Left kidney (tissue), 8 donors: ENCODE measurements at places on chromosomes 12 and 14. TPM values are rescaled to one million over a fixed set of nuclear protein-coding genes. Genes with fewer than 3 reads are reported as not detected.

The C1S gene
- polyA plus RNA-seq, result 53.5 TPM

The WBP11 gene
- polyA plus RNA-seq, result 124 TPM

The KLRF1 gene
- polyA plus RNA-seq, result 0.78 TPM

The HOXC12 gene
- polyA plus RNA-seq, result not detected

The DBX2 gene
- 0.08 TPM for polyA plus RNA-seq

The PTMS gene
- 460 TPM for polyA plus RNA-seq

The KRT85 gene
- not detected for polyA plus RNA-seq

The PTPRQ gene
- polyA plus RNA-seq, result 53.1 TPM

- DNase-seq, result no peak
Measured at GRCh38 chr12:79776111-79776510, 85.3 kb upstream of the PAWR start.

DNA sequence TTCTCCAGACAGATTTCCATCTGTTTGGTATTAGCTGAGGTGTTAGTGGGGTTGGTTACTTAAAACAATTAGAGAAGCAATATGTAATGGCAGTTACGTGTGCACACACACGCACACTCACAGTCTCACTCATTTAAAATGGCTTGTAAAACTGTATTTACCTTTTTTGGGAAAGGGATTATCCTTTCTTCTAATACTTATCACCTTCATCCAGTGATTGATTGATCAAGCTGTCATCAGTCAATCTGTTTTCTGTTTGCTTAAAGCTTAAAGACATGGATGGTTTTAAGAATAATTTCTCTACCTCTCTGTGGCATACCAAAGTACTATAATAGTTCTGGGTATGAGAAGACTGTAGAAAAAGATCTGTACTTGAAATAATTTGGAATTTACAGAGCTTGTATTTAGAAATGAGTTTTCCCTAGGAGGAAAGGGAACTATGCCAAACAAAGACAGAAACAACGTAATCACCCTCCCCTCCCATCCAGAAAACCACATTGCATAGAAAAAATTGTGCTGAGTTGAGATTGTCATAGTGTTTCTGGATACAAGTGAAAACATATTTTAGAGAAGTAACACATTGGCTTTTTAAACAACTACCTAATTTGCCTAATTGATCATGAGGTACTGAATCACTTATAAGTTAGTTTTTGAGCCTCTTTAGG is 455.8 kb downstream of the PCNX1 start:
- DNase-seq, result no peak

DNA sequence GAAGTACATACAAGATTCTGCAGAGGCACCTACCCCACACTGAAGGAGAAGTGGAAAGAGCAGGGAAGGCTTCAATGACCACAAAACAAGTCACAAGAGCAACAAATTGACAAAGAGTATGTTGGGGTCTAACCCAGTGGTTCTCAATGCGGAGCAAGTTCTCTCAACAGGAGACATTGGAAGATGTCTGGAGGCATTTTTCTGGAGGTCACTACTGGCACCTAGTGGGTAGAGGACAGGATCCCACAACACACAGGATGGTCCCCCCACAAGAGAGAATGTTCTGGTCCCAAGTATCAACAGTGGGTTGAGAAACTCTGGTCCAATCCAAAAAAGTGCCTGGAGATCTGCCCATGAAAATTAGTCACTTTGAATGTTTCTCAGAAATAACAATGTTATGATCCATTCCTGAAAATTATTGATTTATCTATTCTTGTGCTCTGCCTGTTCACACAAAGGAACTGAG is 3.4 kb downstream of the SSH1 start:
- no peak for DNase-seq

DNA sequence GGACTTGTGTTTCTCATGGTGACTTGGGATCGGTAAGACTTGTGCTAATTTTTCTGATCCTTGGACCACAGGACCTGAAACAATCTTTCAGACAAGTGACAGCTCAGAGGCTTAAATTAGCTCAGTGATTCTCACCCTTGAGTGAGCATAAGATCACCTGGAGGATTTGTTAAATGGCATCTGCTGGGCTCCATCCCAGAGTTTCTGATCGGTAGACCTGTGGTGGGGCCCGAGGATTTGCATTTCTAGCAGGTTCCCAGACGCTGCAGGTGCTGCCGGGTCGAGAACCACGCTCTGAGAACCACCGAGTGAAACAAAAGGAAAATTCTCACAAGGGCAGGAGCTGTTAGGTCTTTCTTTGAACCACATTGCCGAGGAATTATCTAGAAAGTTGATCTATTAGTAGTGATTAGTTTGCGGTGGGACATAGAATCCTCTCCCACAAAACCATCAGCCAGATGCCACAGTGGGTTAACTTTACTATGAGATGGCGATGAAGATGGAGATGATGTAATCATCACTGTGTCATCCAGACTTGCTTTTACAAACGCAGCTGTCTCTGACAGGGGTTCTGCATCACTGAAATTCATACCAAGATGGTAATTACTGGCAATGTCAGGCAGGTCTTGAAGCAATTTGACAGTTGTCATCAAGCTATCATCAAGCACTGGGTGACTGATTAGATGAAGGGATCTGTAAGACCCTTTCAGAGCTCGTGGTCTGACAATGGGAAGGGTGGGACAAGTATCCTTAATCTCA is 184.0 kb downstream of the AACS start:
- no peak for DNase-seq

DNA sequence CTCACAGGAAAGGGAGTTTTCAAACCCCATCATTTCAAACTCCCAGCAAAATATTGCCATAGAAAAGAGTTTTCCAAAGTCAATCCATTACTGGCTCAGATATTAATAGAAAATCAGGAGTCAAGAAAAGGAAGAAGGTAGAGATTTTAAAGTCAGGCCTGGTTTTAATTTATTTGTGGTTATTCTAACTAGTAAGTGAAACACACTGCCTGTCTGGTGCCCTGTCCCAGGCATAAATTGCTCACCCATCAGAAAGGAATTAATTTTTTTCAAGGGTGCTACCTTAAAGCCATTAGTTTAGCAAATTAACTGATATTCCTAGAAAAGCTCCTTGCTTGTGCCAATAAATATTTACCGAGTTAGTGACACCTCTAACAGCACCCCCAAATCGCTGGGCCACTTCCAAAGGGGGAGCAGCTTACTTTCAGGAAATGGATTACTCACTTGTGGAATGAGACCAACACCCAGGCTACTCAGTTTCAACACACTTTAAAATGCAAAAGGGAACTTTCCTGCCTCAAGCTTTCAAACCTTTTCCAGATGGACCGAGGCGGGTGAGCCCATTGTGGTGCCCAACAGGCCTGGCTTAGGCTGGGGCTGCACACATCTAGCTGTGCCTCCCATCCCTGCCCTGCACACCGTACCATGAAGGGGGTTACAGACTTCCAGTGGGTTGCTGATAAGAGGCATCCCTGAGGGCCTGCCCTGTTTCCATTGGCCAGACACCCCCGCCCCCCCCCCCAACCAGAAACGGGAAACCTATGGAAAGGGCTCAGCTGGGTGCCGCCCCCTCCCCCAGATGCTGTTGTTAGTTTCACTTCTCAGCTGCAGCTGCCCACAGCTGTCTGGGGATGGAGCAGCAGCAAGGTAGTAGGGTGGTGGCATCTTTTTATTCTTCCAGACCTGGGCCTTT is 117.2 kb downstream of the SAMD4A start:
- no peak for DNase-seq

GRCh38 chr12:75155962-75156361 is 53.7 kb downstream of the KCNC2 start:
- no peak for DNase-seq

DNA sequence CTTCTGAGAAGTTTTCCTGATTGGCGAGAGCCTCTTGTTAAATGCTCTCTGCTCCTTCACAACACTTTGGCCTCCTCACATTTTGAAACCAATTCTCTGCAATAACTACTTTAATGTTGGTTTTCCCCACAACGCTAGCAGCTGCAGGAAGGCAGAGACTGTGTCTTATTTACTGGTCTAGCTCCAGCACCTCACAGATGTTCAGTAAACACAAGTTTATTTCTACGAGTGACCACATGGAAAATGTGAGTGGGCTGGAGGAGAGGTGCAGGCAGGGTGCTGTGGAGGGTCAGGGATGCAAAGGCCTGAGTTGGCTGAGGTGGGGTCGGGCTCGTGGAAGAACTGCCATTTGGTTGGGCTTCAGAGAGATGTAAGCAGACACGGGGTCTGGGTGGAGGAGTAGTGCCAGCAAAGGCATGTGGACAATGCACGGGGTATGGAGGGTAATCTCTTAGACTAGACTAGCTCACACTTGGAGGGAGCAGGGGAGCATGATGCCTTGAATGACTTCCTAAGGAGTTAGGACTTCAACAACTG is 117.4 kb upstream of the RTL1 start:
- no peak for DNase-seq

DNA sequence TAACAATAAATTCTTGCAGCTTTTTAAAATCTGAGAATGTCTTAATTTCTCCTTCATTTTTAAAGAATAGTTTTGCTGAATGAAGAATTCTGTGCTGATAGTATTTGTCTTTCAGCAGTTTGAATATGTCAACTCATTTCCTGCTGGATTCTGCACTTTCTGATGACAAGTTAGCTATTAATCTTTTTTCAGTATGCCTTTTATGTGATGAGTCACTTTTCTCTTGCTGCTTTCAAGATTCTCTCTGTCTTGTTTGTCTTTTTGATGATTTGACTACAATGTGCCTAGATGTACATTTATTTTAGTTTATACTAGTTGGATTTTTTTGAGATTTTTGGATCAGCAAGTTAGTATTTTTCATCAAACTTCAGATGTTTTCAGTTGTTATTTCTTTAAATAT is 87.9 kb upstream of the AVPR1A start:
- no peak for DNase-seq

DNA sequence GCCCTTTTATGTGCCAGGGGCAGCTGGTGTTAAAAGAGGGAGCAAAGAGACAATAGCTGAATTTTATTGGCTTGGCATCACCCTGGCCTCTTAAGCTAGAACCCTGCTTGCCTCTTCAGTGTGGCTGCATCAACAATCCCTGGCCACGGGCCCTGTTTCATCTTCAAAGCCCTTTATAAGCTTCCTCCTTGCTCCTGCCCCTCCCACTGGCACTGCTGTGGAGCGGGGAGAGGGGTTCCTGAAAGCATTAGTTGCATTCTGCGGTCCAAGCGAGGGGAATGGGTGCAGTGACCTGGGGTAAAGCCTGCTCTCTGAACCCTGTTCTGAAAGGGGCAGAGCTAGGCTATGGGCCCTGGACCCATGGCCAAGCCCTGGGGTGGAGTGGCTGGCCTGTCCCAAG is 220 bp upstream of the KRT83 start:
- DNase-seq, result no peak

GRCh38 chr12:32917094-32917611 is 20.6 kb upstream of the PKP2 start:
- DNase-seq, result no peak

GRCh38 chr14:52923902-52924575 is 26.8 kb downstream of the FERMT2 start:
- DNase-seq, result no peak

DNA sequence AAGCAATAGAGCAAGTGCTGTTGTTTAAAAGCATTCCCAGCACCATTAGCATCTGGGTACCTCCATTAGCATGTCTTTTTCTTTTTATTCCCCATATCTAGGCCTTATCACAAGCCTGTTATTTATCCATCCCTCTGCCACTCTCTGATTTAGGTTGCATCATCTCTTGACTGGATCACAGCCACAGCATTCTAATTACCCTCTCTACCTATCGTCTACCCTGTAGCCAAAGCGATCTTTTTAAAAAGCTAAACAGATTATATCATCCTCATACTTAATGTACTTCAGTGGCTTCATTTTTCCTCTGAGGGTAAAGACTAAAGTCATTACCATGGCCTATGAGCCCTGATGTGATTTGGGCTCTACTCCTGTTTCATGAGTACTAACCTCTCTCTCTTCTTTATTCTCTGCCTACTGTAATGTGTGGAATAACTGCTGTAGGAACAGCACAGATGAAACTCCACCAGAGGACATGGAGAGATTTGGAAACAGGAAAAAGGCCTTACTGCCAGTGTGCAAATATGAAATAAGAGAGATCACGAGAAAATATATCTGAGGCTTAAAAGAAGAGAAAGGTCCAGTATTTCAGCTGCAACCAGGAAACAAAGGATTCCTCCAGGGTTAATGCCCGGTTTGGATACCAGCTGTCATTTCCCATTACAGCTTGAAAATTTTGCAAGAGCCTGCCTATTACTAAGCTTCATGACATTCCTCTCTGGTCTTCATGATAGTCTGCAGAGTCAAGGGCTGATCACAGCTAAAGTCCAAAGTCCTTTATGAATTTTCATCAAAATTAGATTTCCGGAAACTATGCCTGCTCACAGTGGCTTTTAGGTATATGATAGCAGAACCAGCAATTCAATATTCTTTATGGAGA is 422.5 kb upstream of the PDE3A start:
- no peak for DNase-seq

- DNase-seq, result no peak
Measured at GRCh38 chr12:52390739-52391617, 5.5 kb upstream of the KRT84 start.

GRCh38 chr14:105505101-105505500 is 14.1 kb downstream of the TEDC1 start:
- no peak for DNase-seq

- DNase-seq, result no peak
Measured at GRCh38 chr14:29178971-29179370, 412.4 kb downstream of the FOXG1 start.

DNA sequence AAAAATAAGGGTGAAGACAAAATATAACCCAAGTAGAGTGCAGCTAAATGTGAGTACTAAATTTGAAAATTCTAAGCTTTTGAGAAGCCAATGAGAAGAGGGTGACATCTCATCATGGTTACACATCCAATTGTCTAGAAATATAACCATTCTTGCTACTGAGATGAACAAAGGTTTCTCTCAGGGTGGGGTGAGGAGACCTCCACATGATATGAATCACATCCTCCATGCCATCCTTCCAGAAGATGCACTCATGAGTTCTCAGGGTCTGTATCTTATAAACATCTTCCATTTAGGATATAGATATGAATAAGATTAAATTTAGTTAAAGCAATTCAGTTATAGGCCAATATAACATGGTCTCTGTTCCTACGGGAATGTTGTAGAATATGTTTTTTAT is 38.9 kb upstream of the E2F7 start:
- DNase-seq, result no peak

- no peak for DNase-seq
Measured at GRCh38 chr12:54160089-54160488, 28.7 kb downstream of the SMUG1 start.

DNA sequence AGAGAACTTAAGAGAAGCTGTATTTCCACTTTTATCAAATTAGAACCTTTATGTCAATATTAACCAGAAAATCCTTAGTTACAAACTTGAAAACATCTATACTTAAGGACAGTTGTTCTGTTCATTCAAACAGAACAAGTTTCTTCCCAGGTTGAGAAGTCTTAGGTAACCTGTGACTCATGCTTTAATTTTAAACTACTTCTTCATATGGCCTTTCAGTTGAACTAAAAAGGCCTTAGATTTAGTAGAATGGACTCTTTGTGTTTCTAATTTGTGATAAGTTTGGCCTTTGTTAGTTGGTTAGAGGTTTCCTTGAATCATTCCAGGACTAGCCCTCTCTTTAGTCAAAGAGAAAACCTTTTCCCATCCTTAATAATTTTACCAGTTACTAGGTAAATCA is 274.2 kb downstream of the FUT8 start:
- DNase-seq, result no peak

- no peak for DNase-seq
Measured at GRCh38 chr12:8466241-8466640, 10.5 kb downstream of the CLEC6A start.
